Naive B cell (primary cell): ENCODE measurements at places on chromosomes 11 and 22.

- DNase-seq: no peak
These were observed 16.4 kb downstream of the TOM1 start for GRCh38 chr22:35315855-35316745.

DNA sequence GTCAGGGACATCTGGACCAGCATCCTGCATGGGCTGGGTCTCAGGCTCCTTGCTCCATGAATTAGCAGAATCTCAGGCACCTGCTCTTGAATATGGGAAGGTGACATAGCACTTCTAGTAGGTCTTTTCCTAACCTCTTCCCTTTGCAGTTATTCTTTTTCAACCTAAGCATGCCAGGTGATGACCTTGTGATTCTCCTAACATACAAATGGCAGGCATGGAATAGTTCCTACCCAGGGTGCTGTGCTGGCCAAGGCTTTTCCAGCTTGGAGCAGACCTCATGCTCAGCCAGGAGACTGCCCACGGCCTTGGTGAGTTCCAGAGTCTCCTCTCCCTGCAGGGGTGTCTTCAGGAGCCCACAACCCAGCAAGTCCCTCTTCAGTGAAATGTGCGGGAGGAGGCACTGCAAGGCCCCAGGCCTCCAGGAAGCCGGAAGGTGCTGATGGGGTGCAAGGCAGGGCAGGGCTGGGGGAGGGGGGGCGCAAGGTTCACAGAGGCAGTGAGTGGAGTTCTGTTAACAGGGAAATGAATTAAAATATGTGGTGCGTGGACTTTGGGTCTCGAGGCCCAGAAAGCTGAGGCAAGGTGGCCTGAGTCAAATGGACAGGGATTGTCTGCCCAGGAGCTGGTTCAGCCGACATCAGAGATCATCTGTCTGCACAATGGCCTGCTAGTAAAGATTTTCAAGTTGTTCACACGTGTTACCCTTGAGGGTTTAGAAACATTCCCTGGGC lies 75.9 kb upstream of the SEPTIN5 start:
- no peak for DNase-seq

GRCh38 chr11:102155676-102156075 lies 45.4 kb downstream of the YAP1 start:
- no peak for DNase-seq

GRCh38 chr11:12799334-12799835 lies 125.2 kb downstream of the TEAD1 start:
- DNase-seq: no peak
